ENCODE measurements at places on chromosomes 2 and 18.

DNA sequence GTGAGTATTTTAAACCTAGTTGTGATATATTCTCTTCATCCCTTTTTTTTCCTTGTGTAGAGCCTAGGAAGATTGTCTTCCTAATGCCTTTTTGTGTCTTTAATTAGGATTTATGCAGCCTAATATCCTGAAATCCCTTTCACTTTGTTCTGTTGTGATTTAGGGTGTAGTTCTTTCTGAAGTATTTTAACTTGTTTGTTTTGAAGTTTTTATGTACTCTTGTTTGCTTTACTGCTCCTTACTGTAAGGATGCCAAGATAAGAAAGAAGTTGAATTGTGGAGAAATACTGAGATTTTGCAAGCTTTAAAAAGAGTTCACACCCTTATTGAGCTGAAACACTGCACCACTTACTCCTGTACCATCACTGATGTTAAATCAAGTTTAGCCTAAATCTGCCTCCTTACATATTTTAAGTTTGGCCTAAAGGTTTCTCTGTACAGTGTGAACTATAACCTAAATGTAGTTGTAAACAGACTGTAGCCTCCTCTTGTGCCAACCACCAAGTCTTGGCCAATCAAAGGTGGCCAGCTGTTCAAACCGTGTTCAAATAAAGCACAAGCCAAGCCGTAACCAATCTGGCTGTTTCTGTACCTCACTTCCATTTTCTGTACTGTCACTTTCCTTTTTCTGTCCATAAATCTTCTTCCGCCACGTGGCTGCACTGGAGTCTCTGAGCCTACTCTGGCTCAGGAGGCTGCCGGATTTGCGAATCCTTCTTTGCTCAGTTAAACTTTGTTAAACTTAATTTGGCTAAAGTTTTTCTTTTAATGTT, 17.7 kb upstream of the ACOXL start:
- no peak for DNase-seq

DNA sequence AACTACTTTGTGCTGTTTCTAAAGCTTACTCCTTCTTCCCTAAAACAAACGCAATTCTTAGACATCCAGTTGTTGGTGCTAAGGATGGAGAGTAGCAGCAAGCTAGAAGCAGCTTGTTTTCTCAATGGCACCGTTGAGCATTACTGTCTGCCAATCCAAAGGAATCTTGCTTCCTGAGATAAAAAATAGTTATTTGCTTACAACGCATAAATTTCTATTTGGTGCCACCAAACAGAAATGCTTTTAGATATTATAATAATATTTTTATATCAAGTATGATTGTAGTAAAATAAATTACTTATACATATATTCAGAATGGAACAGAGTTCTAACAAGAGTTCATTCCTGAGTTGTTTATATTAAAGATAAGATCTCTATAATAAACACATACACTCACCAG, 434.7 kb downstream of the CPS1 start:
- no peak for DNase-seq

GRCh38 chr18:75219745-75220375, 9.3 kb downstream of the TSHZ1 start:
- no peak for DNase-seq

GRCh38 chr2:31271851-31272267, 37.9 kb downstream of the EHD3 start:
- DNase-seq: no peak

DNA sequence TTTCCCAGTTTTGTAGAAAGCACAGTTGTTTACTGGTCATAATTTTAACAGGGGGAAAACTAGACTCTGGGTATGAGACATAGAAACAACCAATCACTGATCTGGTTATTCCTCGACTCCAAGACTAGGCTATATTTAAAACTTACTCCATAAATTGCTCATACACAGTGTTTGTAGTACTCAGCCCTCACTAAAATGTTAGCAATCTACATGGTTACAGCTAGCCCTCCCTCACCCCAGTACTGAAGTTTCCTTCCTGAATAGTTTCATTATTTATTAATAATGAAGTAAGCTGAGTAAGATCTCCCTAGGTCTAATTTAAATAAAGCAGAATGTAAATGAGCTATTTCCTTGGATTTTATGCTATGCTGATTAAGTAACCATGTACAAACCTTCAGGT, 275.1 kb downstream of the CDH20 start:
- DNase-seq: no peak

- peak; percentile 26 for DNase-seq
Measured at GRCh38 chr18:7918701-7919100, 351.6 kb downstream of the PTPRM start.

DNA sequence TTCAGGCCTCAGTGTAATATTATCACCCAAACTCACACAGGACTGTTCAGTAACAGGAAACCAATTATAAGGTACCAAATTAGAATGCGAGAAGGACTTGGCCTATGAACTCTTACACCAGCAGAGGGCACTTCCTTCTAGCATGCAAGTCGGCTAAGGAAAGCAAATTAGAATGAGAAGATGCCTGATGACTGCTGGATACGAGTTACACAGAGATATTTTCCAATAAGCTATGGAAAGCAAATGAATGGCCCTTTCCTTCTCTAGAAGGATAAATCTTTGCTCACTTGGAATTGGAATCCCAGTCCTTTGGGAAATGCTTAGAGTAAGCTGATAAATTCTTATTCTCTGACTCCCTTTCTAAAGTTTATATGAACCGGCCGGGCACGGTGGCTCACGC, 109.8 kb downstream of the AP1S3 start:
- DNase-seq: peak; percentile 71

DNA sequence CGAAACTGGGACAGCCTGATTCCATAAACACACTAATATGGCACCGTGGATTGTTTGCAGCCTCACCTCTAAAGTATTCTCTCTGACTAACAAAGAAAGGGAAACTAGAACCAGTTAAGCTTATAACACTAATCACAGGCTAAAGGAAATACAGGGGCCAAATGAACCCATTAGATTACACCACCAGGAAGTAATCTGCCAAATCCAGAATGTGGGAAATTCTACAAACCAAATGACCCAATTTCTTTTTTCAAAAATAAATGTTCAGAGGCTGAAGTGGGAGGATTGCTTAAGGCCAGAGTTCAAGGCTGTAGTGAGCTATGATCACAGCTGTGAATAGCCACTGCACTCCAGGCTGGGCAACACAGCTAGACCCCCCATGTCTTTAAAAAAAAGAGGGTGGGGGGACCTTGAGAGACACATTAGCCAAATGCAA, 1.5 kb upstream of the MPPE1 start:
- DNase-seq: peak; percentile 13

- DNase-seq: no peak
Measured at GRCh38 chr18:30271716-30272115, 770.8 kb downstream of the DSC3 start.

DNA sequence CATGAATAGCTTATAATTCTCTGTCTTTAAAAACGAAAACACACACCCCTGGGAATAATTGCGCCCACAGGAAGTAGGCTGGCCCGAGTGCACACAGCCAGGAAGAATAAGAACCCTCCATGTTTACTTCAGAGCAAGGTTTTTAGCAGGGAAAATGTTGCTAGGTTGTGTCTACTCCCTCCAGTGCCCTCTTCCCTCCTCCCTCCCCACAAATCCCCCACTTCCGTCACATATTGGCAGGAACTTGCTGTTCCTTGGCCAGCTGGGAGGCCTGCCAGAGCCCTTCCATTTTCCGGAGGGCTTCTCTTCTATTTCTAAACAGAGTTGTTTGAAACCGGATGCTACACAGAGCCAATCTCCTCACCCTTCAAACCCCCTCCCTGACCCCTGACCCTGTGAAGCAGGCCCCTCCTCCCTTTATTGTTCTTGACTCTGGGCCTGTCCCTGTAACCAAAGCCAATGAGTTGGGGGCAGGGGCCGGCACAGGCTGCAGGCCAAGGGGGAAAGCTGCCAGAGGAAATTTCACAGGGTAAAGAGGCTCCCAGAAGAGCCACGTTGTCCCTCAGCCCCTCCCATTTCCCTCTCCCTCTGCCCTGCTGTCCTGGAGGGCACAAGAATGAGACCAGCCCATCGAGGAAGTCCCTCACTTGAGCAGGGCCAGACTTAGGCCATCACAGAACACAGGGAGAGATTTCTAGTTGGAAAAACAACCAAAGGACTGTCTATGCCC, 49.8 kb upstream of the LGALSL start:
- peak; percentile 80 for DNase-seq

- DNase-seq: no peak
Measured at GRCh38 chr2:179239195-179239594, 25.4 kb downstream of the SESTD1 start.

- DNase-seq: peak; percentile 18
Measured at GRCh38 chr18:34976899-34977837, 64.0 kb upstream of the MAPRE2 start.

DNA sequence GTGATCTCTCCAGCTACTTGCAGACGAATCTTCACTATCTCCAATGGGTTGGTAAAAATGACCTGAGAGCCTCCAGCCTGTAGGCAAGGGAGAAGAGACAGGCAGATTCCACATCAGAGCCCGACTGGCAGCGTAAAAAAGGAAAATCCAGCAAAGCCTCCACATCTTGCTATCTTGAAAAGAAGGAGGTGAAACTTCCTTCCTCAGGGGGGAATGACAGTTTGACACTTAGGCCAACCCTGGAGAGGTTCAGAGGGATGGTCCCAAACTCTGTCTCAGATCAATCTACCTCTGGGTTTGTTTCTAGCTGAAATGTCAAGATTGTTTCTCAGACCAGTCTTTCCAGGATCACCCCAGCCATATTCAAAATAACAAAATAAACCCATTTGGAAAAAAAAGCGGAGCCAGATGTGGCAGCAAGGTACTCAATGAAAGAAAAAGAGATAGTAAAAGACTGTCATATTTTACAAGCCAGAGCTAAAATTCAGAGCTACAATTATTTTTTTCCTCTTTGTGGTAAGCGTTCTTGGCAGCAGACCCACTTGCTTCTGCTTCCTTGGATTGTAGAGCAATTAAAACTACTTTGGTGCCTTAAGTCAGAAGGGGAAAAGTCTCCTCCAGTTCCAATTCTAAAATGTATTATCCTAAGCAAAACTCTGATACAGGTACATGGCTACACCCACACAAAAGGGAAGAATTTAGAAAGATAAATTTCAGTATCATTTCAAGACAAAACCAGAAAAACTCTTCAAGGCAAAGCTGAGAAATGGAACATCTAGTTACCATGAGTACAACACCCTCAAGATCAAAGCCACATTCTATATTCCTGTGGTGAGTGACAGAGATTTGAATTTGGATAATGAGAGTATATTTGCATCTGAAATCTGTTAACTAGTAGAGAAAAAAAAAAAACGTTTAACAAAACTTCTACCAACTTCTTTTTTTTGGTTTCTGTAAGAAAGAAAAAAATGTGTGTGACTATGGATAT, 100.1 kb downstream of the SLC25A12 start:
- DNase-seq: no peak

- DNase-seq: no peak
Measured at GRCh38 chr2:241892299-241893137, 23.0 kb downstream of the RTP5 start.

DNA sequence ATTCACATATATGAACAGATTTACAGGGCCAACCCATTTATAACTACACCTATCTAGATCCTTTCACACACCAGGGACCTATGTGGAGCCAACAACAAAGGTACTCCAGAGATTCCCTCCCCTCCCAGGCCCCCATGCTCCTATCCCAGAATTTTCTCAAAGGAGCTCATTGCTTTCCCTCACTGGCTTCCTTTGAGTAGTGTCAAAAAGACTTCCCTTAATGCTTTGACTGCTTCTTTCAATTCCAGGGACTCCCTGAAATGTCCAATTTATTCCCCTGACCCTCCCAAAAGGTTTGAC, 46.6 kb downstream of the IKZF2 start:
- DNase-seq: no peak

DNA sequence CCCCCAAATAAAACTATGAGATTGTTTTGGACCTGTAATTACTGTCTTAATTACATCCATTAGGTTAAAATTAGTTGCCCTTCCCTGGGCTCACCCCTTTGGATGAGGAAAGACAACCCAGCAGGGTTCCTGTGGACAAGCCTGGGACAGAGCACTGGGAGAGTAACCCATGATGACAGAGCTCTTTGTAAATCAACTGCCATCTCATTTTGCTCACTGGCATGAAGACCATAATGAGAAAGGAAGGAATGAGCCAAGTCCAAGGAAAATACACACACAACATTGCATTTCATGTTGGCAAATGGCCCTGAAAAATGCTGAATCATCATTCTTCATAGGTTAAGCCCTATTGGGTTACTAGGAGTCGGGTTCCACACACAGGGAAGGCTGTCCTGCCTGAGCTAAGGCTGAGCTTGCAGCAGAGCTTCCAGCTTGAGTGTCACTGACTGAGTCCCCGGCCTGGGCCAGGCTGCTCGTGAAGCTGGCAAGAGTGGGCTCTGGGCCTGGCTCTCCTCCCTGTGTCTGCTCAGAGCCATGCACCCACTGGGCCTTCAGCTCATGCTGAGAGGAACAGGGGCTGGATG, 94.1 kb upstream of the ACAA2 start:
- DNase-seq: peak; percentile 79

DNA sequence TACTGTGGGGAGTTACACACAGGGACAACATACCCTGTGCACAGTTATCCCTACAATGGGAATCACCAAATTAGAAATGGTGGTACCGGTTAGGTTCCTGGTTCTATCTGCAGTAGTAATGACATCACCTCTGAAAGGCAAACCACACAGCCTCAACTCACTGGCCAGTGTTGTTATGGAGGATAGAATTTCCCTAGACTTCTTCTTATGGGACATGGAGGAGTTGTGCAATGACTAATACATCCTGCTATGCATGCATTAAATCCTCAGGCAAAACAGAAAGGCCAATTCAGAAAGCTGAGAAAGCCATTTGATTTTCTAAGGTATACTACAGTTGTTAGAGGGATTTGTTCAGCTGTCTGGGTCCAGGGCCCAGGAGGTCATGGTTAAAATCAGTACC, 439.3 kb downstream of the TMX3 start:
- DNase-seq: peak; percentile 67

- DNase-seq: no peak
Measured at GRCh38 chr18:49368876-49369440, 91.5 kb downstream of the DYM start.

DNA sequence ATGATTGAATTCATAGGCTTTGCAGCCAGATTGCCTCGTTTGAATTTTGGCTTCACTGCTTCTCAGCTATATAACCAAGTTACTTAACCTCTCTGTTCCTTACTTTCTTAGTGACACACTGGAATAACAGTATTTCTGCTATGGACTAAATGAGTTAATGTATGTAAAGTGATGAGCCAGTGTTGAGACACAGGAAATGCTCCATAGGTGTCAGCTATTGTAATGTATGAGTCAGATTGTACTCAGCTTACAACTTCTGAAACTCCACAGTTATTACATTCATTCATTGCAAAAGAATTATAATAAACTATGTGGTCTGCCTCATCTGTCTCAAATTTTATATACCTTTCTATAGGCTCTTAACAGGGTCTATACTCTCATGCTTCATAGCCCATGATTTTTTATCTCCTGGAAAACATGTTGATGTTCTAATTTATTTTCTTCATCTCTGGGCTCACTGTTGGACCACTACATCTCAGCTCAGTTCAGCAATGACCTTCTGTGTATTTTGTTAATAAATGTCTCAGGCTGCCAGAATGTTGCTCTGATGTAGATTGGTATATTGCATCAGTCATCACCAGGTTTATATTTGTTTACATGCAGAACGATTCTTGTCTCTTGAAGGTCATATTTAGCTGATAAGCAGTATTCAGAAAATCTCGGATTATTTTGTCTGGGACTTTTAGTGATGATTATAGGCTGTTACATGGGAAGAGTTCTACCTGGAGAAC, 76.2 kb downstream of the MAP3K20 start:
- DNase-seq: peak; percentile 55

GRCh38 chr2:160751021-160751420, 257.4 kb upstream of the RBMS1 start:
- DNase-seq: no peak
